Renal cortical epithelial cell (primary cell): ENCODE measurements at places on chromosomes 12 and 14. TPM values are rescaled to one million over a fixed set of nuclear protein-coding genes. Genes with fewer than 3 reads are reported as not detected.
A peak's percentile ranks its signal among the peaks of the same experiment; 100 is the strongest.

- DNase-seq: no peak
Measured at GRCh38 chr12:62916632-62917425, 18.1 kb downstream of the PPM1H start.

GRCh38 chr14:66445936-66446335 lies 40.2 kb upstream of the CCDC196 start:
- no peak for DNase-seq

DNA sequence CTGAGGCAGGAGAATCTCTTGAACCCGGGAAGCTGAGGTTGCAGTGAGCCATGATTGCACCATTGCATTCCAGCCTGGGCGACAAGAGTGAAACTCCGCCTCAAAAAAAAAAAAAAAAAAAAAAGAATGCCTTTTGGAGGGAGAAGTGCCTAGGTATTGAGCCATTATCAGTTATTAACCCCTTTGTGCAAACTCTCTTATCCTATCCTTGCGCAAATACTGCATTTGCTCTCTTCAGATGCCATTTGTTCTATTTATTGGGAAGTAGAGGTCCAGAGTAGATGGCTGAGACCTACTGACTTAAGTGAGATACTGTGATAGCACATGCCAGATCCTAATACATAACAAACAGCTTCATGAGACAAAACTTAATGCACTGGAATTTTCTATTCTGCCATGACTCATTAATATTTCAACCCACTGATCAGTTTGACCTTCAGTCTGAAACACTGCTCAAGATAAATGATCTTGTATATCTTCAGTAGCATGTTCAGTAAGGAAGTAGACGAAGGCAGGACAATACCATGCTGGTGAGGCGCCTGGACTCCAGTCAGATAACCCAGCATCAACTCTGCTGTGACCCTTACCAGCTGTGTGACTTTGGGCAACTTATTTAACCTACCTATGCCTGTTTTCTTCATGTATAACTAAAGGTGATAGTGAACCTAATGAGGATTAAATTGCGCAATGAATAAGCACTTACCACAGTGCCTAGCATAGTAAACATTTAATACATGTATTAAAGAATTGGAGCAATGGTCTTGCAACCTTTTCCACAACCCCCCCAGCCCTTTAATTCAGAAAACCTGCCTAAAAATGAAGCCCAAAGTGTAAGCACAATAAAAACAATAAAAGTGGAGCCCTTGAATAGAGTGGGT lies 5.7 kb upstream of the DNAAF2 start:
- no peak for DNase-seq

GRCh38 chr14:67453575-67454300 lies 34.8 kb downstream of the TMEM229B start:
- no peak for DNase-seq

DNA sequence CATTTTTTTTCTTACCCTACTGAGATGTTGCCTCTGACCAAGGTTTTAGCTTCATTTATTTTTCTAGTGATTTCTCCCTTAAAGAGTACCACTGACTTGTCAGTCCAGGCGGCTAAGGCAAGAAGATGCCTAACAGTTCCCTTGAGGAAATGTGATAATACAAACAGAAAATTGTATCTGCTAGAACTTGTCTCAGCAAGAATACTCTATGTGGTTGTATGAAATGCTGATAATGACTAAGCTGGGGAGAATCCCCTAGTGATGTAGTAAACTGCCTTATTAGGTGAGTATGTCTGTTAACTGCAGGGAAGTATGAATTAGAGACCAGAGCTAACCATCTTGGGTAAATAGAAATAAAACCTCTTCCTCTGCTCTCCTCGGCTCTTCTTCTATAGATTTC lies 6.7 kb downstream of the C12orf54 start:
- peak; percentile 3 for DNase-seq

DNA sequence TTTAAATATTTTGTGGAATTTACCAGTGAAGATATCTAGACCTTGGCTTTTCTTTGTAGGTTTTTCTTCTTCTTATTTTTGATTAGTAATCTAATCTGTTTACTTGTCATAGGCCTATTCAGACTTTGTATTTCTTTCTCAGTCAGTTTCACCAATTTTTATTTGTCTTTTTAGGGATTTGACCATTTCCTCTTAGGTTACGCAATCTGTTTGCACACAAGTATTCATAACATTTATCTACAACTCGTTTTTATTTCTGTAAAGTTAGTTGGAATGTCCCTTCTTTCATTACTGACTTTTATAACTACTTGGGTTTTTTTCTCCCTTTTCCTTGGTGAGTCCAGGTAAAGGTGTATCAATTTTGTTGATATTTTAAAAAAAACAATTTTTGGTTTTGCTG lies 545.7 kb downstream of the AACS start:
- no peak for DNase-seq

DNA sequence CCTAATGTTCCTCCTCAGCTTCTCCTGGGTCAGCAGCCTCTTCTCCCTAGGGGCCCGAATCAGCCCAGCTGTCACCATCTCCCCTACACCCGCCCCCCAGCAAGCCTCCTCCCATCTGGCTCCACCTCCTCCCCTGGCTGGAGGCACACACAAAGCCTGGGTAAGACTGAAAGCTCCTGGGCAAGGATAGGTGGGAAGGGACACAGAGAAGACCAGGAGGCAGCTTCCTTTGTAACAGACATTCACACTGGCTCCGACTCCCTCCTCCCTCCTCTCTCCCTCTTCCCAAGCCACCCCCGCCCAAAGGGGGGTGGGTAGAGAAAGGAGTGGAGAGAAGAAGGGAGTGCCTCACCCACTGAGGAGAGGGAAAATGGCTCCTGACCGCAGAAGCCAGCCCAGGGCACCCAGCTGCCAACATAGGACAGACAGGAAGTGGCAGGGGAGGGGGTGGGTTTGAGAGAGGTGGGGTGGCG lies 4.0 kb downstream of the CHD4 start:
- DNase-seq: peak; percentile 46

DNA sequence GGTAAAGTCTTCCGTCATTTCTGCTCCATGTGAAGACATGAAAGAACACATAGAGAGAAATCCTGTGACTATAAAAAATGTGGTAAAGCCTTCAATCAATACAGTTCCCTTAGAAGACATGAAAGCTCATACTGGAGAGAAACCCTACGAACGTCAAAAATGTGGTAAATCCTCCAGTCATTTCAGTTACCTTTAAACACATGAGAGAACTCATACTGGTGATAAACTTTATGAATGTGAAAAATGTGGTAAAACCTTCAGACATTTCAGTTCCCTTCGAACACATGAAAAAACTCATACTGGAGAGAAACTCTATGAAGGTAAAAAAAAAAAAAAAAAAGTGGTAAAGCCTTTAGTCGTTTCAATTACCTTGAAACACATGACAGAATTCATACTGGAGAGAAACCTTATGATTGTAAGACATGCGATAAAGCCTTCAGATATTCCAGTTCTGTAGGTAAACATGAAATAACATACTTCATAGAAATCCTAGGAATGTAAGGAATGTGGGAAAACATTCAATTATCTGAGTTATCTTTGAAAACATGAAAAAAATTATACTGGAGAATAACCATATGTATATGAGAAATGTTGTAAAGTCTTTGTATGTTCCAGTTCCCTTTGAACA lies 60.4 kb downstream of the MAP4K5 start:
- DNase-seq: no peak

DNA sequence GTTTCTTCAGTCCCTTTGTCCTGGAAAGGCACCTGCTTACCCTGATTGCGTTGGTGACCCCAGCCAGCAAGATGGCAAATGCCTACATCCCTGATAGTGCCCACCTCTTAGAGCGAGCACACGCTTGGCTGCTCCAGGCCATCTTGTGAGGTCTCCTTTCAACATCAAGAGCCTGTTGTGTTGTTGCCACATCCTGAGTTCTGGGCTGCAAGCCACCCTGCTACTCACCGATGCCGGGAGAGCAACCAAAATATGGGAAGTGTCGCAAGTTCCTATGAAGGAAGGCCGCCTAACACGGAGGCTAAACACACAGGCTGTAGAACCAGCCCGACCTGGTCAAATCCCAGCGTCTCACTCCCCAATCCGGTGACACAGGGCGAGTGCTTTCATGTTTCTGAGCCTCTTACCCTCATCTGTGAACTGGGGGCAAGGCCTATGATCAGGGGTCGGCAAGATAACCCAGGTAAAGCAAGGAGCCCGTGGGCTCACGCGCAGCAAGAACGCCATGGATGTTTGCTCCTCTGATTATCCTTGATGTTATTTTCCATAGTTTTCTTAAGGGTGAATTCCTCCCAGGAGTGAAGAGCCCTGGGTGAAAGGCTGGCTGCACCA lies 98.4 kb downstream of the LGMN start:
- DNase-seq: no peak

GRCh38 chr12:29804019-29804418 lies 20.3 kb upstream of the TMTC1 start:
- no peak for DNase-seq

- peak; percentile 94 for DNase-seq
Measured at GRCh38 chr12:11958221-11959091, 112.3 kb upstream of the BCL2L14 start.

GRCh38 chr14:69535230-69535848 lies 39.3 kb downstream of the CCDC177 start:
- DNase-seq: peak; percentile 38

DNA sequence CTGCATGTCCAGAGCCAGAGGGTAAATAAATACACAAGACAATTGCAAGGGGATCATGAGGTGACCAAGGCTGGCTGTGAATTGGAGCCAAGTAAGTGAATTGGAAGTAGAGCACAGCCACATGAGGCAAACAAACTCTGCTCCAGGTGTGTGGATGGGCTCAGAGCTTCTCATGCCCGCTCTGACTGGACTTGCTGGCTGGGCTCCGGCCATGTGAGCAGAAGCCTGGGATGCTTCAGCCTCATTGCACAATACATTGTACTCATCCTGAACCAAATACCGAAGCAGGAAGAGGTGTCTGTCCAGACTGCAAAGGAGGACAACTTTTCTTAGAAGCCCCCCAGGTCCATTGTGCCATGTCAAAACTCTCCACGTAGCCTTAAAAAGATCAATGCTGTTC lies 193.0 kb downstream of the TTC8 start:
- peak; percentile 22 for DNase-seq

GRCh38 chr12:98471085-98471484 lies 44.3 kb upstream of the TMPO start:
- no peak for DNase-seq

GRCh38 chr14:39368261-39368959 lies 63.8 kb downstream of the FBXO33 start:
- peak; percentile 61 for DNase-seq

GRCh38 chr14:103206836-103207387 lies 83.7 kb downstream of the TNFAIP2 start:
- peak; percentile 41 for DNase-seq

DNA sequence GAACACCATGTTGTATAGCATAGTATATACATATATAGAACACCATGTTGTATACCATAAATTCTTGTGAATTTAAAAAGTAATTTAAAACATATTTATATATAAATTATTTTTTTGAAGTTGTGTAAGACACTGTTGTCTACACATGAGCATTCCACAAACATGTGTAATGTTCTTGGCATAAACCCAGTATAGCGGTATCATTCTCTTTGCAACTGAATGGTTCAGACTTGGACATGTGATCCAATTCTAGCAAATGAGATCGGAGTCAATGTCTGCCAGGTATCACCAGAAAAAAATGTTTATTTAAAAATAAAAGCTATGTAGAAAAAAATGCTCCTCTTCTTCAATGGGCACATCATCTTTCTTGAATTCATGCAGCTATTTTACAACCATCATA lies 33.9 kb downstream of the CEP290 start:
- DNase-seq: peak; percentile 15

DNA sequence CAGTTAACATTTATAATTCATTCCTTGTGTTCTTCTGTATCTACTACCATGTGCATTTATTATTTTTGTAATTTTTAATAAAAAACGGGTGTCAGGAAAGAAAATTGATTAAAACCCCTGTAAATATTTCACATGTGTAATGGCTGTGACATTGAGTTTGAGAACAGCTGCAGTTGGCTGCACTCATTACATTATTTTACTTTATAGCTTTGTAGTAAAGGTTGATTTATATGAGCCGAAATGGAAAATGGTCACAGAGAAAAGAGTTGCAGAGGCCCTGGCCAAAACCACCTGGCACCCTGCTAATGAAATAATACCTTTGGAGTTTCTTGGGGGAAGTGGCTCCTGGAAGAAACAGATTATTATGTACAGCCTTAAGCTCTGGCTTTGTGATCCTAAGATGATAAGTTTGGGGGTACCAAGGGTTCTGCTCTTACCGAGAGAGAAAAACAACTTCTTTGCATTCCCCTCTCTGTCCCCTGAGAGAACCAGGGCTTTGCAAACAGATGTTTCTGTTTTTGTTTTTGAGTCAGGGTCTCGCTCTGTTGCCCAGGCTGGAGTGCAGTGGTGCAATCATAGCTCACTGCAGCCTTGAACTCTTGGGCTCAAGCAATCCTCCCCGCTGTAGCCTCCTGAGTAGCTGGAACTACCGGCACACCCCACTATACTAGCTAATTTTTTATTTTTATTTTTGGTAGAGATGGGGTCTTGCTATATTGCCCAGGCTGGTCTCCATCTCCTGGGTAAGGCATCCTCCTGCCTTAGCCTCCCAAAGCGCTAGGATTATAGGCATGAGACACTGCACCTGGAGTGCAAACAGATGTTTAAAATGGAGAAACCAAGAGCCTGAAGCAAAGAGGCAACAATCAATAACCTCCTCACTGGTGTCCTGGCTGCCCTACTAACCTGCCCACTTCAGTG lies 9.7 kb upstream of the DYNLL1 start:
- DNase-seq: no peak

Gene TMEM179
- not detected in 2 replicates for total RNA-seq

Gene CD4
- 0.10 TPM in 1 of 2 replicates, not detected in the other for total RNA-seq

Gene TOMM20L
- total RNA-seq: not detected in 2 replicates

Gene RPL10L
- not detected in 2 replicates for total RNA-seq

Gene PLA2G1B
- total RNA-seq: not detected in 2 replicates

Gene VRTN
- total RNA-seq: not detected in 2 replicates

Gene TAS2R30
- total RNA-seq: 0.52 and 8.6 TPM in 2 replicates

Gene HOXC9
- 5.9 and 6.5 TPM in 2 replicates for total RNA-seq

Gene ENDOU
- 0.10 TPM in 1 of 2 replicates, not detected in the other for total RNA-seq

Gene KCNH3
- total RNA-seq: 4.3 TPM in 1 of 2 replicates, not detected in the other
